ENCODE measurements at places on chromosomes 2 and 18. TPM values are rescaled to one million over a fixed set of nuclear protein-coding genes. Genes with fewer than 3 reads are reported as not detected.

Gene VWA3B
- 0.62 TPM for total RNA-seq

Gene PLEKHM3
- 13.8 TPM for total RNA-seq

Gene CHRND
- not detected for total RNA-seq

Gene PAX3
- total RNA-seq: not detected

Gene KCNG3
- total RNA-seq: not detected

Gene CD28
- 0.47 TPM for total RNA-seq

Gene EFR3B
- 3.5 TPM for total RNA-seq

Gene EPHA4
- total RNA-seq: 19.8 TPM

DNA sequence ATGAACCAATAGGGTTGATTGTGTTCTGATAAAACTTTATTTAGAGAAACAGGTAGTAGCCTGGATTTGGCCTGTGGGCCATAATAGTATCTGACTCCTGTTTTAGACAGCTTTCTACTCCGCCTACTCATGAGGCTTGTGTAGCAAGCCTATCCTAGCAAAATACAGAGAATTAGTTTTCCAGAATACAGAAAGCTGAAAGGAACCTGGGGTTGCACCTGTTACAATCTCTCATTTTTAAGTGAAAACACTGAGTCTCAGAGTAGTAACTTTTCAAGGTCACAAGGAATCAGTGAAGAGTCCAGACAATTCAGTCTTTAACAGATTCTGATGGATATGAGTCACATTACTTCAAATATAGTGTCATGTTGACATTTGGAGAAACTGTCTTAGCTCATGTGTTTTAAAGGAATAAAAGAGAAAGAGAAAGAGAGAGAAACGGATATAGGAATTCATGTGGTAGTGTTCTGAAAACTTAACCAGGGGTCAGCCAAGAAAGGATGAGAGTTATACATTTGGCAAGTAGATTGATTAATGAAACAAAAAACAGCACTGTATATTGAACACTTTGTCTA lies 17.0 kb downstream of the ARHGAP28 start:
- DNase-seq: no peak

DNA sequence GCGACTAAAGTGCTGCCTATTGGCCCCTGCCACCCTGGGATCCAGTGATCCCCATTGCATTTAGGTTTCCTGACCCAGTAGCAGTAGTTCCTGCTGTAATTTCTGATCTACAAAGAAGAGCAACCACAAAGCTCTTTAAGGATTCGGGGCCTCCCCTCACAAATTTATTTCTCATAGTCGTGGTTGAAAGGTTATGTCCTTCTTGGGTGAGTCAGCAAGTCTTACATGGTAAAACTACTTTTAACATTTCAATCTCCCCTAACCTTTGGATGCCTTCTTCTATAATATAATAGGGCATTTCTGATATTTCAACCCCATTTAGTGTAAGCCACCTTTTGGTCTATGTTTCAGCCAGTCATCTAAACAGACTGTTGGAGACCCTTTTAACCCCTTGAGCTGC lies 14.9 kb downstream of the PIKFYVE start:
- no peak for DNase-seq

DNA sequence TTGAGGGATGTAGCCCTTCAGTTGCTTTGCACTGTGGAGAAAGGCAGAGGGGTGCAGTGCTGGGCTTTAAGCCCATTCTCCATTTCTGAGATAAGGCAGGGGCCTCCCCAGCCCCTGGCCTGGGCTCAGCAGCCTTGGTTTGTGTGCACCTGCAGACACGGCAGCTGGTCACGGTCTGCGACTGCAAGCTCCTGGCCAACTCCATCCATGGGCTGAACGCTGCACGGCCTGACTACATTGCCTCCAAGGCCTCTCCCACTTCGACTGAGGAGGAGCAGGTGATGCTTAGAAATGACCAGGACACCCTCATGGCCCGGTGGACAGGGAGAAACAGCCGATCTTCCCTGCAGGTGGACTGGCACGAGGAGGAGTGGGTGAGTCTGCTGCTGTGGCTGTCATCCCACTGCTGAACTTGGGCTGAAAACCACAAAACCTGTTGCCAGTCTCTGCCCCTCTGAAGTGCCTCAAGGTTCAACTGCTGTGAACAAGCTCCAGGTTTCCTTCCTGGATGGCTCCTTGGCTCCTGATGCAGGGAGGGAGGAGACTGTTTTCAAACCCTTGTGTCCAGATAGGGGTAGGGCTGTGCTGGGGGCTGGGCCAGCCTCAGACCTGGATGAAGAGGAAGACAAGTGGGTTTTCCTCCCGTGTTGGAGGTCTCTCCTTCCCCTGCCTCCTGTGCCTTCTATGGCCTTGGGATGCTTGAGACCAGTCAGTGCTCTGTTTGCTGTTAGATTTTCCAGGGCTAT lies 54.0 kb downstream of the COA5 start:
- no peak for DNase-seq

GRCh38 chr2:241755166-241755565 lies 20.7 kb downstream of the D2HGDH start:
- no peak for DNase-seq

- DNase-seq: no peak
These were observed 3.1 kb upstream of the DCTN1 start for GRCh38 chr2:74383254-74383653.

GRCh38 chr2:236605345-236605734 lies 35.7 kb downstream of the ACKR3 start:
- DNase-seq: no peak

DNA sequence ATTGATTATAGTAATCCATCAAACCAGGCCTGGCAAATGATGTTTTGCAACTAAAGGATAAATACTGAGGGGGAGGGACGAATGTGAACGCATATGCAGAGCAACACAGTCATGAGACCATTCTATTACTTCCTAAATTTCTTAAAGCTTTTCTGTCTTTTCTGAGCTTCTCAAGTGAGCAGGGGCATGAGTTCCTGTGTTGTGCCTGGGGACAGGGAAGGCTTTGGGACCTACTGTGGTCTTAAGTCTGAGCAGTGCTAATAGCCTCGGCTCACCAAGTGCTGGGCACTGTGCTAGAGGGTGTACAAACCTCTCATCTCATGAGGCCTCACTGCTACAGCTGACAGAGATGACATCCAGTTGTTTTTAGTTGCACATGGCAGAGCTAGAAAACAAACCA lies 182.4 kb downstream of the NEDD4L start:
- DNase-seq: no peak

DNA sequence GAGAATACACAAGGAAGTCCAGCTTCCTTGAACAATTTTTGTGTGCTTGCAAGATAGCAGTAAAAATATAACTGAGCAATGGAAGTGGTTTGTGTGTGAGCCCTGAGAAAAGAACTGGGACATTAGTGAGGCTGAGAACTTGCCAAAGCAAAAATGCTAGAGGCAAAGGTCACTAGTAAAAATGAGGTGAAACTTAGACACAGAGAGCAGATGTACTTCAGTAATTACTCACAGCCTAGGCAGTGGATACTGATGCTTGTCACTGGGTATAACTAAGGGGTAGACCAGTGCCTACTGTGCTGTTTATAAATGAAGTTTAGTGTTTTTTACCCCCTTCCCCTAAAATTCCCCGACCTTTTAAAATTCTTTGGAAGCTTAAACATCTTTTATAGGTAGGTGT lies 450.1 kb downstream of the LPIN1 start:
- no peak for DNase-seq

GRCh38 chr18:44689736-44690135 lies 9.0 kb downstream of the SETBP1 start:
- DNase-seq: no peak
